Thymus (tissue), 14 donors: ENCODE measurements at places on chromosomes 16 and 17. TPM values are rescaled to one million over a fixed set of nuclear protein-coding genes. Genes with fewer than 3 reads are reported as not detected.

The COPS3 gene
- 105 TPM for total RNA-seq

- DNase-seq: no peak
Observed at GRCh38 chr16:27851586-27851985, 211.9 kb downstream of the GSG1L start.

DNA sequence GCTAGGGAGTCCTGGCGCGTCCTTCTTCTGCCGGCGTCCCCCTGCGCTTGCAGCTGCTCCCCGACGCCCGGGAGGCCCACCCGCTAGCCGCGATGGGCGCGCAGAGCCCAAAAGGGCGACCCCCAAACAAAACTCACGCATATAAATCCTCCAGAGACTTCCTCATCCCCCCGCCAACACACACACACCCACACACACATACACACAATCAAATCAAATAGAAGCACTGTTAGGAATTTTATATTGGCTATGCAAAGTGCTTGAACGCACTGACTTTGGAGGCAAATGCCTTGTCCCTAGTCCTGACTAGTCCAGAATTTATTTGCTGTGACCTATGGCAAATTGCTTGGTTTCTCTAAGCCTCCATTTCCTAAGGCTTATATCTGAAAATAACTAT, 23.8 kb upstream of the CRYM start:
- no peak for DNase-seq

The PYDC1 gene
- total RNA-seq: 1.3 TPM

DNA sequence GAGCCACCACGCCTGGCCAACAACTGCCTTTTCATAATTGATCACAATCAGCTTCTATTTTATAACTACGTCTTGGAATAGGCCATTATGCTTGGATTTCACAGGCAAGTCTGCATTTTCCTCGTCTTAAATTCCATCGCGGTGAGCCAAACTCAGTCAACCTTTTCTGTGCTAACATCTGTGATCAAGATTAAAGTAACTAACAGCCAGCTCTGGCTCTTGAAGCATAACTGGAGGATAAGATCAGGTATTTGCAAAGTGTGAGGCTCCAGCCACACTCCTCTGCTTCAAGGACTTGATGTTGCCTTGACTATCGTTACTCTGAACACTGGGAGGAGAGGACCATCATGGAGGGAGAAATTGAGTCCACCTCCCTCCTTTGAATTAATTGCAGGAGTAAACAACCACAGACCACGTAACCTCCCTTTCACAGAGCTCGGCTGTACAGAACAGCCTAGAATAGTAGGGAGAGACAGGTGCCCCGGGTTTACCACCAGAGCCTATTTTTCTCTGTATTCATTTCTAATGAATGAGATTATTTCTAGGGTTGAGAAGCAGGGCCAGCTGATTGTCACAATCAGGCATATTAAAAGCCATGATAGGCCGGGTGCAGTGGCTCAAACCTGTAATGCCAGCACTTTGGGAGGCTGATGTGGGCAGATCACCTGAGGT, 143.0 kb downstream of the XYLT1 start:
- no peak for DNase-seq

DNA sequence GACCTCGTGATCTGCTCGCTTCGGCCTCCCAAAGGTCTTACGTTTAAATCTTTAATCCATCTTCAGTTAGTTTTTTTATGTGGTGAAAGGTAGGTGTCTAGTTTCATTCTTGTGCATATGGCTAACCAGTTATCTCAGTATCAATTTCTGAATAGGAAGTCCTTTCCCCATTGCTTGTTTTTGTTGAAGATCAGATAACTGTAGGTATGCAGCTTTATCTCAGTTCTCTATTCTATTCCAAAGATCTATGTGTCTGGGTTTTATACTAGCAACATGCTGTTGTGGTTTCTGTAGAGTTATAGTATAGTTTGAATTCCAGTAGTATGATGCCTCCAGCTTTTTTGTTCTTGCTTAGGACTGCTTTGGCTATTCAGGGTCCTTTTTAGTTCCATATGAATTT, 65.2 kb downstream of the TNFRSF13B start:
- DNase-seq: no peak

The SLC43A2 gene
- 10.5 TPM for total RNA-seq

The LRRC59 gene
- 38.7 TPM for total RNA-seq

DNA sequence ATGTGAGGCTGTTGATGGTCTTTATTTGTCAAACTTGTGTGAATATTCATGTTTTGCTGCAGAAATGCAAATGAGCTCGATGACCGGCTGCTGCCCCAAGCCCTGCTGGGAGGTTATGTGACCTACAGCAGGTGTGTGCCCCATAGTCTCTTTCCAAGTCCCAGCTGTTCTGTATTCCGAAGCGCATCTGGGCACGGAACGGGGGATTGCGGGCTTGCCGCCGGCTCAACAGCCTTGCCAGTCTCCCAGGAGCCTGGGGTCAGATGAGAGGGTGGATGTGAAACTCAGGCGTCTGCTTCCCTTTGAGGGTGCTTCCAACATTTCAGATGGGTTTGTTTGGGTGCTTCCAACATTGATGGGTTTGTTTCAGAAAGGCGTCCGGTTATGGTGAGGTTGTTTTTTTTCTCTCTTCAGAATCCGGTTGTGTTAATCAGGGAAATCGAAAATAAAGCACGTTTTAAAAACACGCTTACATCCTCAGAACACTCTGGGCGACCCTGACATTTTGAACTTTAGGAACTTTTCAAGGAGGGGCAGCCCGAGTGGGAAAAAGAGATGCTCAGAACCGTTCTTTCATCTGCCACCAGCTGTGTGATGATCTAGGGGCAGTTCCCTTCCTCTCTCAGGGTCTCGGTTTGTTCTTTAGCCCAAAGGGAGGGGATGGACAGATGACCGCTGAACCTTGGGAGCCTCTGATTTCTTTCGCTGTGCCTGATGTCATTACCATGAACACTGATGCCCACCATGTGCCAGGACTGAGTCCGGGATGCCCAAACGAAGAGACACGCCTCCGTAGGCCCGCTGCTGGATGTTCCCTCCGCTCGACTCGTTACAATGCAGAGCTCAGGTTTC, 47.8 kb upstream of the AMZ2 start:
- no peak for DNase-seq

GRCh38 chr16:85187002-85187401, 74.7 kb upstream of the CIBAR2 start:
- DNase-seq: no peak

GRCh38 chr16:12002447-12003006, 26.0 kb downstream of the SNX29 start:
- no peak for DNase-seq
